ENCODE measurements at places on chromosomes 3 and 15.

DNA sequence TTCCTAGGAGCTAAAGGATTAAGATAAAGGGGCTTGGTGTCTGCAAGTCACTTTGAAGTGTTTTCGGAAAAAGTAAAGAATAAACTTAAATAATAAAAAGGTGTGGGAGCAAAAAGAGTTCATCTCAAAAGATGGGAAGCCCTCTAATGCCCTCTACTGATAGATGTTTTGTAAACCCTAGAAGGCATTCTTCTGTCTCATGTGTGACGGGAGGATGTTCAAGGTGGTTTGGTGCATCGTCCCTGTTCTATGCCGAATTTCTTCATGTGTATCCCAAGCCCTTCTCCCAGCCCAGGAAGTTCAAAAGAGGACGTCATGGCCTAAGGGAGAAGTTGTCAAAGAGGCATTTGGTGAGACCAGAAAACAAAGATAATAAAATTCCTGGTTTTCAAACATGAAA is 37.2 kb downstream of the CCK start:
- no peak for DNase-seq

DNA sequence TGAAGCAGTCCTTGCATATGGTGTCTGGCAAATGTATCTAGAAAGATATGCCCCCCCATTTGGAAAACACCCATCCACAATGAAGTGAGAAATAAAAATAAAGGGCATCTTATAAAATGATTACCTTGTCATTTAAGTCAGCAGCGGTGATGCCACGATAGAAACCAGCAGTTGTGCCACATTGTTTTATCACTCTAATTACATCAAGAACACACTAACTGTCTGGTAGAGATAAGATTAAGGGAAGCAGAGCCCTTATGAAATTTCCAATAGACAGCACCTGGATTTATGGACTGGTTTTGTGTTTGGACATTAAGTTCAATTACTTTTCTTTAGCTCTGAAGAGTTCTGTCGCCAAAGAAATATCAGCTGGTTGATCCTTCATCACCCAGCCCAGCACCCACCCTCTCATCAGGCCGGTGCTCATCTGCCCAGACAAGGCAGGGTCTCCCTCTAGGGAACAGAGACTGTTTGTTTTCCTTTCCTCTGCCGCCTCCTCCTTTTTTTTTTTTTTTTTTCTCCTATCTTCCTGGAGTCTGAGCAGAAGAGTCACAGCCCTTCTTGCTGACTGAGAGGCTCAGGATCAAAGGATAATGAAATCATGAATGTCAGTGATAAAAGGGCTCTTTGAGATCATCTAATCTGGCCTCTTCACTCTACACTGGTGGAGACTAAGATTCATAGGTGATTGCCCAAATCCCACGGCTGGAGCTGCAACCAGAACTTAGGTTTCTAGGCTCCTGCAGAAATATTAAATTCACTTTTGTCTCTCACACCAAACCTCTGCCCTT is 464.1 kb downstream of the NTRK3 start:
- DNase-seq = no peak

DNA sequence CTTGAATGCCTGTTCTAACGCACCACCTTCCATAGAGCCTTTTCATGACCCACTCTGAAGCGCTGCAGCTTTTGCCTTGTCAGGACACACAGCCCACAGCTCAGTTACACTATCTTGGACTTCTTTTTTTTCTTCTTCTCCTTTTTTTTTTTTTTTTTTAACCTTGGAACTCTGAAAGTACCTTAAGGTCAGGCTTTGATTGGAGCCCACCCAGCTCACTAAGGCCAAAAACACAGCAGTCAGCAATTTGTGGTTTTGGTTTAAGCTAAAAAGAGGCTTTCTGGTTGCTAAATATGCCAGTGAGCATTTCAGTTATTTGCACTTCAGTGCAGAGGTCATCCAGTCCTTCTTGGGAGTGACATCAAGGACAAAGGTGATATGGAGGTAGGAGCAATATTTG is 1.7 kb downstream of the SLC25A20 start:
- no peak for DNase-seq

DNA sequence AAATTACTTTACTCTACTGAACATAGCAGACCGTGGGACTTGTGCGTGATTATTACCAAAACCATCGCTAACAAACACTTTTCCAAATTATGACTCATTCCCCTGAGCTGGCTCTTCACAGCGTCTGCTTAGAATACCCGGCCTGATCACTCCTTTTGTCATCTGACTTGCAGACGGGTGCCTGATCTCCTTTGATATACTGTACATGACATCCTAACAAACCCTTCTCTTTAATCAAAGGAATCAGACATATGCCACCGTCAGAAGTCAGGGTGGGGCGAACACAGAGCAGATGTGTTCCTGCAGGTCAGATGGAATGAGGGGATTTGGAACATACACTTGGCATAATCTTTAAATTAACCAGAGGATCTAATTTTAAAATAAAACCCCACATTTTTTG is 48.5 kb upstream of the SH3GL3 start:
- DNase-seq = no peak

- DNase-seq = no peak
Measured at GRCh38 chr3:128554100-128554464, 61.1 kb upstream of the GATA2 start.

GRCh38 chr3:14253707-14254382 is 75.2 kb downstream of the LSM3 start:
- DNase-seq = no peak

DNA sequence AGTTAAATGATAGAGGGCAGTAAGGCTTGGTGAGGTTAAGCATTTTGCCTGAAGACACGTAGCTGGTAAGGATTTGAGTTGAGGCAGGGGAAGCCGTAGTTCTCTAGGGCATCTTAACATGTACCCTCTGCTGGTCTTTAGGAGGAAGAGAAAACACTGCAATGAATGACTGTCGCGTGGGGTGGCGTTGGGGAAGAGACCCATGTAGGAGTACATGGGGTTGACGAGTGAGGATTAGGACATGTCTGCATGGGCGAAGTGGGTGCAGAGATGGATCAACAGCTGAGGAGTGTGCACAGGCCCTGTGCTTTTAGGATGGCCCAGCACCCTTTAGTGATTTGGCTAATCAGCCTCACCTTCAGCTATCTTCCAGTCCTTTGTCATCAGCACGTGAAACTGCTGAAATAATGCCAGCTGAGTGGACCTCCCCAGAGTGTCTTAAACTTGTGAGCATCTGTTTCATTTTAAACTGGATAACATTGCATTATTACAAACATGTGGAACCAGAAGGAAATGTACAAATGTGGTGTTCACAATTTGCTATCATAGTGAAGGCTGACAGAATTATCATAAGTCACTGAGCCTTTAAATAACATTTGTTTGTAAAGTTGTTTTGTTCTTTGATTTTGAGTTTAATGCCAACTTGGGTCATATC is 15.3 kb downstream of the P2RY14 start:
- no peak for DNase-seq

DNA sequence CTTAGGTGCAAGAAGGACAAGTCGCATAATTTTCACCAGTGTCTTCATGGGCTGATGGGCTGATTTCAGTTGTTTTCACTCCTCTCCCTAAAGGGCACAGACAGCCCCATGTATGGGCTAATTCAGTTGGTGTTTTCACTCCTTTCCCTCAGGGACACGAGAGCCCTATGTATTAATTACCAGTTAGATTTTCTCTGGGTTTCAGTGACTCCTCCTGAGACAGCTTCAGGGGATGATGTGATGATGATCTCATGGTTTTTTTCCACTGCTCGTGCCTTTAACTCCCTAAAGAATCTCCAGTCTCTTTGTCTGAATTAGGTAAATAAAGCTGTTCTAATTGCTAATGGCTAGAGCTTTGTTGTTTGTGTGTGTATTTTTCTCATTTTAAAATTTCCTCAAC is 9.9 kb downstream of the RAMAC start:
- DNase-seq = no peak

DNA sequence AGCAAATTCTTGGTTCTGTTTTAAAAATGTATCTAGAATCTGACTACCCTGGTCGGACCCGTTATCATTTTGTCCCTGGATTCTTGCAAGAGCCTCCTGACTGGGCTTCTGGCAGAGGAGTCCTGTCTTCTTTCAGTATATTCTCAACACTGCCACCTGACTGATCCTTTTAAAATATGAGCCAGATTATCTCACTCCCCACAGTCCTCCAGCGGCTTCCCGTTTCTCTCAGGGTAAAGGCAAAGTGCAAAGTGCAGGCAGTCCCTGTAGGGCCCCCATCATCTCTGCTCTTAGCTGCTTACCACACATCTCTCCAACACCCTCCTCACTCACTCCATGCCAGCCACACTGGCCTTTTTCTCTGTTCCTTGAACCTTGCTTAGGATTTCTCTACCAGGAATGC is 28.4 kb downstream of the CRTC3 start:
- no peak for DNase-seq
